ENCODE measurements at places on chromosomes 12 and 14. TPM values are rescaled to one million over a fixed set of nuclear protein-coding genes. Genes with fewer than 3 reads are reported as not detected.

- no peaks in the 10 kb centered on the region for H3K36me3 ChIP-seq
- H3K4me1 ChIP-seq: no peaks in the 10 kb centered on the region
- H3K27me3 ChIP-seq: peaks cover 5% of the 10 kb centered on the region
- H3K27ac ChIP-seq: no peak overlapping the region
- DNase-seq: no peak
Measured at GRCh38 chr14:81281332-81281731, 60.6 kb upstream of the GTF2A1 start.

DNA sequence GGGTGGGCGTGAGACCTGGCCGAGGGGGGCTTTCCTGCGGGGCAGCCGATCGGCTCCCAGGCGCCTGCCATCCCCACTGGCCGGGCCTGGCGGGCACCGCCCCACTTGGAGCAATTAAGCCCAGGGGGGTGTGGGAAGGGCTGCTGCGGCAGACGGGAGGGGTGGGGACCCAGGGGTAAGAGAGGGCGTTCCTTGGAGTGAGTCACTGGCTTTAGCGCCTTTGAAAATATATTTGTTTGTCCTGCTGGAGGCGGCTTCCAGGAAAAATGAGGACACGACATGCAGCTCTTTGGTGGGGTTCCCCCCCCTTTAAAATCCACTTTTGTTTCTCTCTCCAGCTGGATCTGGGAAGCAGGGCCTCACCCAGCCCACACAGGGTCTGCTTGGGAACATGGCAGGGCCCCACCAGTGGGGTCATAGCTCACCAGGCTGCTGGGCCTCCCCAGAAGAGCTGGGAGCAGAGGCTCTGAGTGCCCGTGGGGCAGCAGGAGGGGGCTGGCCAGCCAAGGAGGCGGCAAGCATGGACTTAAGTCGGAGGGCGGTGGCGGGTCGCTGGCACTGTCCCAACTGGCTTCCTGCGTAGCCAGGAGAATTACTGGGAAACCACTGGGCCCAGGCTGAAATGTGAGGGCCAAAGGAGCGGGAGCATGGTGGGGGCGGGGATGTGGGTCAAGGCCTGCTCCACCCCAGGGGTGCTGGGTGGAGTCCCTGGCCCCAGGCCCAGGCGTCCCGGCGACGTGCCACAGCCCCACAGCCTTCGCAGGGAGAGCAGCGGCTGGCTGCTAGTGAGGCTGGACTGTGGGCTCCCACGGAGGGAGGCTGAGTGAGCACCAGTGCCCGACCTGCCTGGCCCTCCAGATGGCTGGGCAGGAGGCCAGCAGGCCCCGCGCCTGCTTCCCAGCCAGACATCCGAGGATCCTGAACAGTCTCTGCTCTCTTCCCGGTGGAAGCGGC lies 128.0 kb downstream of the RFLNA start:
- no peak overlapping the region for H3K4me3 ChIP-seq
- H3K27me3 ChIP-seq: no peaks in the 10 kb centered on the region
- H3K27ac ChIP-seq: no peak overlapping the region
- H3K36me3 ChIP-seq: peaks cover 6% of the 10 kb centered on the region
- H3K4me1 ChIP-seq: no peaks in the 10 kb centered on the region

CLEC4C gene
- total RNA-seq: not detected

- peaks cover 15% of the 10 kb centered on the region for H3K36me3 ChIP-seq
- H3K27me3 ChIP-seq: no peaks in the 10 kb centered on the region
- peak overlapping the region; percentile 12 for H3K4me3 ChIP-seq
- DNase-seq: no peak
- peaks cover 24% of the 10 kb centered on the region for H3K4me1 ChIP-seq
Measured at GRCh38 chr12:120901818-120902217, 2.3 kb downstream of the SPPL3 start.

GRCh38 chr12:72141381-72141780 lies 130.8 kb upstream of the TRHDE start:
- H3K27me3 ChIP-seq: no peaks in the 10 kb centered on the region
- no peaks in the 10 kb centered on the region for H3K36me3 ChIP-seq
- H3K27ac ChIP-seq: no peak overlapping the region
- H3K4me1 ChIP-seq: no peaks in the 10 kb centered on the region
- H3K4me3 ChIP-seq: no peak overlapping the region
- no peak for DNase-seq

All from activated naive CD8-positive, alpha-beta T cell treated with anti-CD3 and anti-CD28 coated beads, Interleukin-2, amount 10 ng/mL, durations not matched to agents 7 days and 5 days (primary cell).